ENCODE measurements at places on chromosomes 5 and 9. TPM values are rescaled to one million over a fixed set of nuclear protein-coding genes. Genes with fewer than 3 reads are reported as not detected.

DNA sequence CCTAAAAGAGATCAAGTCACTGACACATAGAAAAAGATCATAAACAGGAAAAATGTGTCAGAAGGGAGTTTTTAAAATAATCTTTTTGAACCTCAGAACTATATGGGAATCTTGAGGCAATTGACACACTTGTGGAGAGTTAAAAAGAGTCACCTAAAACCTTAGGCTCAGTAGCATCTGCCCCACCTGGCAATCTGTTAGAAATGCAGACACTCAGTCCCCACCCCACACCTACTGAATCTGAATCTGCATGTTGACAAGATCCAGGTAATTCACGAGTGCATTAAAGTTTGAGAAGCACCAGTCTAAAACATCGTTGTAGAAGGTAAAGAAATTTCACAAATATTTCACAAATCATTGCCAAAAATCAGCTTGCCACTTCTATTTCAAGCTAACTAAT lies 388.3 kb downstream of the NR2F1-AS1 start:
- H3K4me3 ChIP-seq = no peak overlapping the region
- no peak overlapping the region for H3K27ac ChIP-seq

GRCh38 chr9:111648066-111648465 lies 13.3 kb upstream of the GNG10 start:
- no peaks in the 10 kb centered on the region for H3K27me3 ChIP-seq
- no peak for DNase-seq
- peaks cover 39% of the 10 kb centered on the region for H3K36me3 ChIP-seq
- H3K4me1 ChIP-seq = no peaks in the 10 kb centered on the region
- no peak overlapping the region for H3K4me3 ChIP-seq

GRCh38 chr9:133351526-133351907 lies 3.5 kb downstream of the RPL7A start:
- H3K27me3 ChIP-seq = no peaks in the 10 kb centered on the region
- no peak overlapping the region for H3K27ac ChIP-seq
- H3K4me1 ChIP-seq = peaks cover 59% of the 10 kb centered on the region
- no peak overlapping the region for H3K4me3 ChIP-seq
- no peak for DNase-seq

GRCh38 chr5:147391781-147392180 lies 118.1 kb downstream of the DPYSL3 start:
- no peaks in the 10 kb centered on the region for H3K36me3 ChIP-seq
- no peak overlapping the region for H3K4me3 ChIP-seq
- no peak overlapping the region for H3K27ac ChIP-seq
- no peaks in the 10 kb centered on the region for H3K27me3 ChIP-seq

GRCh38 chr9:4839470-4839912 lies 46.7 kb downstream of the RCL1 start:
- H3K27ac ChIP-seq = no peak overlapping the region
- no peaks in the 10 kb centered on the region for H3K27me3 ChIP-seq
- no peak for DNase-seq
- no peak overlapping the region for H3K4me3 ChIP-seq

DNA sequence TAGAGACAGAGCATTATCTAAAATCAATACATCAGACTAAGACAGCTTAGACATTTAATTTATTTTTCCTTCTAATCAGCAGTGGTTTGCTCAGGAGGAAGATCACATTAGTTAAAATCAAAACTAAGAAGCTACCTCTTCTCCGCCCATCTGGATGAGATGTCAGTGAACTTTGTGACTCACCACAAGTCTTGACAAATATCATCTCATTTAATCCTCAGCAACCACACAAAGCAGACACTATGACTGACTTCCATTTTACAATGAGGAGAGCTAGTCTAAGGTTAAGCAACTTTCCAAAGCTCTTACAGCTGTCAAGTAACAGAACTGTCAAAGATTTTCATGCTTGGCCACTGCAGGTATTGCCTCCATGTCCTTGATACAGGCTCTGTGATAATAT lies 289.5 kb downstream of the DEPDC1B start:
- no peak overlapping the region for H3K27ac ChIP-seq
- DNase-seq = no peak
- H3K4me1 ChIP-seq = no peaks in the 10 kb centered on the region
- H3K4me3 ChIP-seq = no peak overlapping the region
- no peaks in the 10 kb centered on the region for H3K36me3 ChIP-seq

DNA sequence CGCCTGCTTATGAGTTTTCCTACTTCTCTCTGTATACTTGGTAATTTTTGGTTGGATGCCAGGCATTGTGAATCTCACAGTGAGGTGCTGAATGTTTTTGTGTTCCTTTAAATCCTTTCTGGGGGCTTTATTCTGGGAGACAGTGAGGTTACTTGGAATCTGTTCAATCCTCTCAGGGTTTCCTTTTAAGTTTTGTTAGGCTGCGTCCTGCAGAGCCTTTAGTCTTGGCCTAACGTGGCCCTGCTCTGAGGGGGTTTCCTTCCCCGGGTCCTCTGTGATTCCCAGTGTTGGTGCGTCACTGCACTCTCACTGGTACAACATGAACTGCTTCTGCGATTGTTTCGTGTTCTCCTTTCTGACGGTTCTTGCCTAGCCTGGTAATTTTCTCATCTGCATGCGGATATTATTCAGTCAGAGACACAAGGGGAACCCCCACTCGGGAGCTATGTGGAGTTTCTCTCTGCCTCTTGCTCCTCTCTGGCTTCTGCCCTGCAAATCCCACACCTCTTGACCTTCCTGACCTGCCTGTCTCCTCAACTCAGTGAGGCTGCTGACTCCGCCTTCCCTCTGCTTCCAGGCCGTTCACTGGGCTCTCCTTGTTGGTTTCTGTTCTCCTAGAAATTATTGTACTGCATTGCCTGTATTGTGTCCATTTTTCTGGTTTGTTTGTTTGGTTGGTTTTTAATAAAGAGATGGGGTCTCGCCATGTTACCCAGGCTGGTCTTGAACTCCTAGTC lies 128.1 kb downstream of the DAB2IP start:
- peaks cover 14% of the 10 kb centered on the region for H3K4me1 ChIP-seq
- H3K27ac ChIP-seq = no peak overlapping the region
- no peaks in the 10 kb centered on the region for H3K36me3 ChIP-seq
- peaks cover 14% of the 10 kb centered on the region for H3K27me3 ChIP-seq
- H3K4me3 ChIP-seq = no peak overlapping the region

DNA sequence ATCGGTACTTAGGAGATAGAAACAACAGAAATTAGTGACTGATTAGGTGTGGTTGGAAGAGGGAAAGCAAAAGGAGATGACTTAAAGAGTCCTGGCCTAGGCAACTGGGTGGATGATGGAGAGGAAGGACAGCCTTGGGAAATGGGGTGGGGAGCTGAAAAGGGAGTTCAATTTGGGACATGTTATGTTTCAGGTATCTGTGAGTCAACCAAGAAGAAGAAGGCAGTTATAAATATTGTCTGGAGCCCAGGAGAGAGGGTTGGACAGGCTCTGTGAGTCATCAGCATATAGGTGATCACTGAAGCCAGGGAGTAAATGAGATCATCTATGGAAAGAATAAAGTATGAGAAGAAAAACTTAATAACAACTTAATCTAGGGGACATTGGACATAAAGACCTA lies 357.7 kb downstream of the NPR3 start:
- no peak overlapping the region for H3K4me3 ChIP-seq
- no peak overlapping the region for H3K27ac ChIP-seq
- H3K27me3 ChIP-seq = no peaks in the 10 kb centered on the region
- no peaks in the 10 kb centered on the region for H3K4me1 ChIP-seq
- no peak for DNase-seq

LIX1 gene
- not detected for total RNA-seq

TMEM171 gene
- not detected for total RNA-seq

LSM11 gene
- total RNA-seq = 5.4 TPM

FGF10 gene
- not detected for total RNA-seq
